ENCODE measurements at places on chromosomes 1 and 21.
A peak's percentile ranks its signal among the peaks of the same experiment; 100 is the strongest.

DNA sequence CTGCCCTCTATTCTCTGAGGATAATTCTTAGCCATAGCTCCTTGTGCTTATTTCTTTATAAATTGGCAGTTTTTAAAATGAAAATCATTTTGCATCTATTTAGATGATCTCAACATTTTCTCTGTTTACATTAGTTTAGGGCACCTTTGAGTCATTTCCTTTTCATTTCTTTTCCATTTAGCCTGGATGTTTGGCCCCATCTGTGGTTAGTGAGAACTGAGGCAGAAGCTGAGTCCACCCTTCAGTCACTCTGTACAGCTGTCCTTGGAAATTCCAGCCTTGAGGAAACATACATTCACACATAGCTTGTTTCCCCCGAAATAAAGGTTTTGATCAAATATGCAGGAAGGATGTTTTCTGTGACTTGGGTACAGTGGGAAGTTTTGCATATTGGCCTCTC is 123.7 kb downstream of the NTNG1 start:
- no peak for DNase-seq

DNA sequence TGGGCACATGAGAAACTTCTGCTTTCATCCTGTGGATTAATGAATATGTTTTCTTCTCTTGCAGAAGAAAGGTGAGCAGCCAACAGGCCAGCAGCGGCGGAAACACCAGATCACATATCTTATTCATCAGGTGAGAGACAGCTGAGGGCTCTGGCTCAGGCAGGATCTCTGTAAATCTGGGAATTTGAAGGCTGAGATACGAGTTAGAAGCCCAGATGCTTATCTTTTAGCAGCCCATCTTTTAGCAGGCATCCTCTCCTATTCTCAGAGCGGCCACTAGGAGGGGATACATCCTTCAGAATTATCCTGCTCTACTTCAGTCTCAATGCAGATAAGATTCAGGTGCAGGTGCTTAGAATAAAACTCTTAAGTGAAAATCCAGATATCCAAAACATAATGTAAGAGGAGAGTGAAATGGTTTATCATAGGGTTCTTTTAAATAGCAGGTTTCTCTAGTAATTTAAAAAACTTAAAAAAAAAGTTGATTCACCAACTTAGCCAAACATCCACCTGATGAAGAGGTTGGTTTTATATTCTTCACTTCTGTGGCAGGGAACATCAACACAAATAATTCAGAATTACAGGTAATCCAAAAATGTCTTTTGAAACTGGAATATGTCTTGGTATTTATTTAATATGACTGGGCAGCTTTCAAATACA is 19.3 kb downstream of the SH2D2A start:
- peak; percentile 65 for DNase-seq

DNA sequence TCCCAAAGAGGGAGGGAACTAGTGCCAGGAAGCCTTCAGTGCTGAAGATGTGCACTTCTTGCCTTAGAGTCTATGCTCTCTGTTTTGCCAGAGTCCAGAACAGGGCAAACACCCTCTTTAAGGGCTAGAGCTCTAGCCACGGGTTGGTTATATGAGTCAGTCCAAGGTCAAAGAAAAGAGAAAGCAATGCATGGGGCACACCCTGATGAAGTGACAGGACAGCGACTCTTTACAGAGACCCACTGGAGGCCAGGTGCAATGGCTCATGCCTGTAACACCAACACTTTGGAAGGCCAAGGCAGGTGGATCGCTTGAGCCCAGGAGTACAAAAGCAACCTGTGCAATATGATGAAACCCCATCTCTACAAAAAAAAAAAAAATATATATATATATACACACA is 86.1 kb downstream of the TGFBR3 start:
- DNase-seq: no peak

- DNase-seq: no peak
Measured at GRCh38 chr1:93805027-93805610, 73.9 kb downstream of the DNTTIP2 start.

GRCh38 chr1:96370757-96371156 is 350.8 kb upstream of the PTBP2 start:
- no peak for DNase-seq
